ENCODE measurements at places on chromosomes 11 and 22.

- peak; percentile 74 for DNase-seq
These were observed 5.5 kb downstream of the TTC28 start for GRCh38 chr22:28674121-28674563.

- DNase-seq = no peak
These were observed 121.7 kb downstream of the OSBP2 start for GRCh38 chr22:30816413-30816812.

GRCh38 chr11:132999516-132999915, 532.8 kb downstream of the OPCML start:
- no peak for DNase-seq

- no peak for DNase-seq
These were observed 7.5 kb downstream of the ME3 start for GRCh38 chr11:86664930-86665329.

DNA sequence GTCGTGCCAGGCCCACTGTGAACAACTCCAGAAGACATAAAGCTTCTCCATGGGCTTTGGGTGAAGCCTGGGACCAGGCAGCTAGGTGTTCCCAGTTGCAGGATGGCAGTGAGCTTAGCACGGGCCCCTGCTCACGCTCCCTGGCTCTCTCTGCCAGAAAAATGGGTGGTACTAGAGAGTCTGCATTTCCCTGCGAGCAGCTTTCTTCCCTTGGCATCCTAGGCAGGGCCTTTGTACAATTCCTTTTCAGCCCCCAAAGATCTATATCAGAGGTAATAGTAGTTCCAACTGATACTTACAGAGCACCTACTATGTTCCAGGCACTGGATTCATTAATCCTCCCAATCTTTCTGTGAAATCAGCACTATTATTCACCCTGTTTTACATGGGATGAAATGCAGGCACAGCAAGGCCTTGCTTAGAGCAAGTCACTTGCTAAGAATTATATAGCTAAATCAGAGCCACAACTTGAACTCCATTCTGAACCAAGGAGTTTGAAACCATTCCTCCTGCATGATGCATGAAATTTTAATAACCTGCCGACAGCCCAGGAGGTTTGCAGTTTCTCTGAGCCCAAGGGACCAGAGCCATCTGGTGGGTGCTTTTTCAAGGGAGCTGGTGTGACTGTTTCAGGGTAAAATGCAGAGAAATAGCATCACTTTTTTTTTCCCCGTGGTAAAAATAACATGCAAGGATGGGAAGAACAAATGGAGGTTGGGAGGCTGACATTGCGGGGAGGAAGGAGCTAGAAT, 22.7 kb downstream of the NAV2 start:
- DNase-seq = no peak
